A172 (cell line): ENCODE measurements at places on chromosomes 2 and 18.

DNA sequence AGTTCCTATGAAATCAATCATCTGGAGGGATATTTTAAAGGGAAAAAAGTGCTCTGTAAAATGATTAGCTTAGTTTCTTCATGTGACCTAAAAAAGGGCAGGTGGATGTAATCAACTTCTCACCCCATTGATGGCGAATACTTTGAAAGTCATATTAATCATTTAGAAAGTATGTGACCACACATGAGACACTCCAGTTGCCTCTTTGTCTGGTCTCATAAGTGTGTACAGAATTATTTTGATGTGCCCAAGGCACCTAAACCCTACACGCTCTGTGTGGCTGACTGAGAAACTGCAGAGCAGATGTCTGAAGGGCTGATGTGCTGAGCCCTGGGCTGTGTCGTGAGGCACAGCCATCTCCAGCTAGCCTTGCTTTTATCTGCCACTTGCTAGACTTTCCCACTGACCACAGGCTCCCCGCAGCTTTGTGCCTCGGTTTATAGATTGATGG is 26.9 kb downstream of the SGPP2 start:
- DNase-seq = no peak

DNA sequence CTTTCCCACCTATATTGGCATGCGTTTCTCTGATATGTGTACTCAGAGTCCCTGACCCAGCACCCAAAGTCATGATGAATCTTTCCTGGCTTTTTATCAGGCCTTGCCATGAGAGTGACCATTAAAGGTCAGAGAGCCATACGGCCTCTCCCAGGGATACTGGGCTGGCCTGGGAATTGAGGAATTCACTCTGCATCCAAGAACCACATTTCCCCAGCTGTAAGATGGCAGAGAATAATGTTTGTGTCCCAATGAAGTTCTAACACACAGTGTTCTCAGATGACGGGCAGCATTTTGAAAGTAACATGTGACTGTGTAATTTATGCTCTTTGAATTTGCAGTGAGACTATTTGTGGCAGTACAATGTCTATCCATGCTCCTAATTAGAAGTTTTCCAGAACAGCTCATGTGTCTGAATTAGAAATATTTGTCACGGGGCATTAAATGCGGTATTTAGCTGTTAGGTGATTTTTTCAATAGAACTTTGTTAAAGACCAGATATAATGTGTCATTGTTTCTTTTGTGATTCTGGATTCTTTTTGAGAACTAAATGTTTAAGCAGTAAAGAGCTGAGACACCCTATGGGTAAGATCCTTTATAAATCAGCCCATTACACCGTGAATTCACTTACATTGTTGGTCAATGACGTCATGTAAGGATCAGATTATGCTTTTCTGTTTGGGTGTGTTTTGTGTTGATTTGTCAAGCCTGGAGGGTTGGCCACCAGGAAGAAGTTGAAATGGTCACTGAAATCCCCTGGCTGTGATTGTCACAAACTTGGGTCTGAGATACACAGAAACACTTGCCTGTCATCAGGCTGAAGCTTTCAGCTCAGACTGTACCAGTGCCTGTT is 7.3 kb upstream of the SLC3A1 start:
- peak; percentile 70 for DNase-seq

GRCh38 chr2:35526741-35527140 is 828.8 kb upstream of the CRIM1 start:
- DNase-seq = peak; percentile 14

- DNase-seq = no peak
Observed at GRCh38 chr18:60176259-60176658, 196.3 kb downstream of the MC4R start.

GRCh38 chr2:72562451-72563153 is 263.2 kb downstream of the EXOC6B start:
- peak; percentile 19 for DNase-seq

DNA sequence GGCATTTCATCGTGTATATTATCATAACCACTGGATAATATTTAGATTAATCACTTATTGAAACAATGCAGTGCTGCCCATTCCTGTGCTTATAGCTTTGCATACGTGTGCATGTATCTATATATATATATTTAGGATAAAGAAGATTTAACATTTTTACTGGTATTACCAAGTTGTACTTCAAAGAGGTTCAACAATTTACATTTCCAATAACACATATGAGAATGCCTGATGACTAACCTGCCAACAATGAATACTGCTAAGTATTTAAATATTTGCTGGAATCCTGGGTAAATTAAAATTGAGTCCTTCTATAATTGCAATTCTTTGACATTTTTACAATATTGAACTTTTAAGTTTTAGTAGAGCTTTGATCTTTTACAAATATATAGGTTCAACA is 111.4 kb downstream of the SLC39A10 start:
- DNase-seq = no peak

GRCh38 chr2:11683476-11683875 is 13.5 kb upstream of the NTSR2 start:
- no peak for DNase-seq

- no peak for DNase-seq
Observed at GRCh38 chr18:7822435-7823331, 255.6 kb downstream of the PTPRM start.

- DNase-seq = no peak
Observed at GRCh38 chr2:176078541-176079284, 5.0 kb downstream of the EVX2 start.

DNA sequence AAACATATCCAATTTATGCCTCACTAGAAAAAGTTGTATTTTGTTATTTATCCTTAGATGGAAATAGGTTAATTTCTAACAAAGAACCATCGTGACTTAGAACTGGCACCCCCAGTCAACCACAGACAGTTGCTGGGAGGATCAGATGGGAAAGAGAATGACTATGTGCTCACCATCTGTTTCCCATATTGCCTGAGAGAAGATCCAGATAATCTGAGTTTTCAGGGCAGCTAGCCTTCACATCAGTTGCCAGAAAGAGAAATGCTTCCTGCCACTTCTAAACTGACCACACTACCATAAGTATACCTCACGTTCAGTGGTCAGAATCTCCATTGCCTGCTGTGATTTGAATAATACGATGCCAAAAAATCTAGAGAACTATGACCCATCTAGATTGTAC is 28.4 kb upstream of the NEB start:
- no peak for DNase-seq

- DNase-seq = no peak
Observed at GRCh38 chr18:14935210-14935609, 187.2 kb downstream of the ANKRD30B start.
